WERI-Rb-1 (cell line): ENCODE measurements at places on chromosomes 16 and 17.

DNA sequence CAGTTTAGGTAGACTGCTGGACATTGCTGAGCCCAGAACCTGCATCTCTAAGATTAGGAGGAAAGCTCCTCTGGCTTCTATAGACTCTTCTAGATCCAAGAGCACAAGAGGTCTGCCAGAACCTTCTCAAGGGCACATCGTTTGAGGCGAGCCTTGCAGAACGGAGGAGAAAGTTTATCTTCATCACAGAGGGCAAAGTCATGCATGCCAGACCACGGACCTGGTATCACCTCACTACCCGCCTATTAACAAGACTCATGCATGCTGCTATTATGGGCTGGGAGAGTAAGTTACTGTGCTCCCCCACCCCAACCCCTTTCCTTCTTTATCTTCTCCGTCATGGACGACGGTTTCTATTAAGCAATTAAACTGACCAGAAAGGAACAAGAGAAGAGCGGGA lies 23.3 kb downstream of the MYH11 start:
- no peak for DNase-seq

DNA sequence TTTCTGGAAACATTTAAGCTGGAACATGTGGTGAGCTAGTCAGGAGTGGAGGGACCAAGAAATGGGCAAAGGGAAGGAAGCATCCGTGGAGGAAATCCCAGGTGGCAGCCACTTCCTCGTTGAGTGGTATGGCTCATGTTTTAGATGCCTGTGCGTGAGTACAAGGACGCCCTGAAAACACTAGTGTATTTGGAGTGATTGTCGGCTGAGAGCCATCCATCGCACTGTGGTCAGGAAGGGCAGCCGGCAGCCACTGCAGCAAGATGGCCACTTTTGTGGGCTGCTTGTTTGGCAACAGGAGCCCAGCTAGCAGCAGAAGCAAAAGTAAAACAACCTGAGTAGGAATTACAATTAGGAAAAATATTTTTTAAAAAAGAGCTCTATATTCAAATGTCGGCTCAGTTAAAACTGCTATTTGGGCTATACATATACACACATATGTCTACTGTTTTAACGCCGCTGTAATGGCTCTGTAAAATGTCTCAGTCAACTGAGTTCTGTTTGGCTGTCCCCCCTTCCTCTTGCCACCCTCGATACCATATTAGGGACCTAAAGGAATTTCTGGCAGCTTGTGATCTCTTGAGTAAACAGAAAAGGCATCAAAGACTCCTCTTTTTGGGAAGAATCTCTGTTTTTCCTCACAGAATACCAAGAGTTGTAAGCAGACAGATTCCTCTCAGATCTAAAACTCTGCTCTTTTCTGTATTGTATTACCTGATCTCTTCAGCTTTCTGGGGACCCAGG lies 39.2 kb downstream of the BRD7 start:
- no peak for DNase-seq

DNA sequence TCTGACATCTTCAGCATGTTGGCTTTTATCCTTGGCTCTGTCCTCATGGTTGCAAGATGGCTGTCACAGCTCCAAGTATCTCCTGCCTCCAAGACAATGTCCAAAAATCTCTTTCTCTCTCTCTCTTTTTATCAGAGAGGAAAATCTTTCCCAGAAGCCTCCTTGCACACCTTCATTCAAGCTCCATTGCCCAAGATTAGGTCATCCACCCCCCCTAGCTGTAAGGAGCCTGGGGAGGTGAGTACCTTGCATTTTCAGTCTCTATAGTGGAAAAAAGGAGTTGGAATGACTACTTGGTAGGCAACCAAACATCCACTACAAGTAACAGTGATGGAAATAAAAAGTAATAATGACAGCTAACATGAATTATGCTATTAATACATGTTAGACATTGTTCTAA lies 22.0 kb upstream of the NSMCE1 start:
- no peak for DNase-seq

GRCh38 chr17:68832109-68832802 lies 122.9 kb downstream of the ABCA8 start:
- DNase-seq, result no peak
